ENCODE measurements at places on chromosomes 3 and 15.
A peak's percentile ranks its signal among the peaks of the same experiment; 100 is the strongest.

GRCh38 chr15:100705841-100706240 lies 103.5 kb downstream of the ASB7 start:
- DNase-seq: no peak

DNA sequence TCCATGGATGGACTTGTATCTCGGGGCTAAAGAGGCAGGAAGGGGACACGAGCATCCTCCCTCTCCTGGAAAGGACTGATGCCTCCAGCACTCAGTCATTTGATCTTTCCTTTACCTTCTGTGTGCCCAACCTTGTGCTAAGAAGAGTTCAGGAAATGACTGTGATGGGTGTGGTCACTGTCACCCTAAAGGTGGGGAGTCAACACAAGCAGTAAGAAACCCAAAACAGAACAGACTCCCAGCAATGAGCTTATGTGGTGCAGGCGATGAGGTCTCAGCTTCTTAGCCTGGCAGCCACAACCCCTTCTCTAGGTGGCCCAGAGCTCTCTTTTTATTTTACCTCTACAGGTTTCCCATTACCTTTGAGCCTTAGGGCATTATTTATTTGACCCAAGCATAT lies 3.8 kb downstream of the MPI start:
- DNase-seq: no peak

DNA sequence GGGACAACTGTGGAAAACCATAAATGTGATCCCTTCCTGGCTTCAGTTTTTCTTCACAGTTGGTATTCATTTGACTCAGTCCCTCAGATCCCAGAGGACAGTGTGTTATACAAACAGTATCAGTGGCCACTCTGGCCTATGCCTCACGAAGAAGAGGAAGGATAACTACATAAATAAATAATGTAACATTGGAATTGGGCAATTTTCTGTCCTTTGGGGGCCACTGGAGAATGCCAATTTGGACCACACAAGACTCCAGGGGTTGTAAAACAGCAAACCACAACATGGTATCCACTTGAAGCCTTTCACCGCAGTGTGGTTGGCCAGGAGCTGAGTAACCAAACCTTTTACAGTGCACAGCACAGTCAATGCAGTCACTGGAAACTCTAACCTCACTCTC lies 1077.0 kb downstream of the ROBO2 start:
- DNase-seq: no peak

GRCh38 chr3:126952261-126952982 lies 30.5 kb upstream of the PLXNA1 start:
- DNase-seq: no peak

- DNase-seq: no peak
Measured at GRCh38 chr15:66089049-66089448, 164.5 kb downstream of the MEGF11 start.

DNA sequence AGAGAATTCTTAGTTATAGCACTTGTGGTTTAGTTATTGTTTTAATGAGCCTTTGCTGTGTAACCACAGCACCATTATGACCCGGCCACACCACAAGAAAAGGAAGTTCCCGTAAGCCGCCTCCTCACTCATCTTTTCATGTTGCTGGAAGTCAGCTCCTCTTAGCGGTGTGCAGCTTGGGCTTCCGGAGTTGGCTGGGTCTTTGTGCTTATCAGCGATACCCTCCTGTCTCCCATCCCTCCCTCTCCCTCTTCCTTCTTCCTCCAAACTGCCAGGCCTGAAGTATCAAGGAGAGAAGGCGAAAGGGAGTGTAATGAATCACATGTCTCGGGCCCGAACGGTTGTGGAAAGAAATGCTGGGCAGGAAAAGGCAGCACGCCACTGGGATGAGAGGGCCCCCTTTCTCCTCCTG lies 353.5 kb downstream of the MCTP2 start:
- no peak for DNase-seq

DNA sequence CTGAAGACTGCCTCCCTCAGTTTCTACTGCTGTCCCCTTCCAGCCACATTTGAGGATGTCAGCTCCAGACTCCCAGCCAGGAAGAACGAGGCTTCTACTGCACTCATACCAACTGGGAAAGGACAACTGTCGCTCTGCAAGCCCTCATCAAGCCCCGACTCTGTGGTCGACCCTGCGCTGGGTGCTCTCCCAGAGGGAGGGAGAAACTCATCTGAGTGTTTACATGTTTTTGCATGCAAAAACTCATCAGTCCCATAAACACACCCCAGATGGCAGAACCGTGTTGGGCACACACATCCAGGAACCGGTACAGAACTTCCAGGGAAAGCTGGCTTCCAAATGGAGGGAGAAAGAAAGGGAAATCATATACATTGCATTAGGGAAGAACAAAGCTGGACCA lies 43.5 kb downstream of the ADAMTS17 start:
- DNase-seq: no peak

DNA sequence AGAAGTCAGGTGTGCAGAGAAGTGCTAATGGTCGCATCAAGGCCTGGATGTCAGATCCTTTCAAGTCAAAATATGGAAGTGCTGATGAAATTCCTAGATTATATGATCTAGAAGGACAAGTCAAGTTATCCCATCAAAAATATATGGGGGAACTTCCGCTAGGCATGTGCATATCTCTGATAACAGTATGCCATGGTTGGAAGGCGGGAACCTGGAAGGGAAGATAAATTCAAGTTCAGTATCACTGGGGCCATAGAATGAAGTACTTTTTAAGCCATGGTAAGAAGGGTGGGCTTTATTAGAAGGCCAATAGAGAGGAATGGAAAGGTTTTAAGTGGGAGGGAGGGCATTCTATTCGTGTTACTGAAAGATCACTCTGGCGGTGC lies 38.3 kb downstream of the MITF start:
- DNase-seq: no peak

- no peak for DNase-seq
Measured at GRCh38 chr15:39510001-39510701, 70.7 kb upstream of the THBS1 start.

DNA sequence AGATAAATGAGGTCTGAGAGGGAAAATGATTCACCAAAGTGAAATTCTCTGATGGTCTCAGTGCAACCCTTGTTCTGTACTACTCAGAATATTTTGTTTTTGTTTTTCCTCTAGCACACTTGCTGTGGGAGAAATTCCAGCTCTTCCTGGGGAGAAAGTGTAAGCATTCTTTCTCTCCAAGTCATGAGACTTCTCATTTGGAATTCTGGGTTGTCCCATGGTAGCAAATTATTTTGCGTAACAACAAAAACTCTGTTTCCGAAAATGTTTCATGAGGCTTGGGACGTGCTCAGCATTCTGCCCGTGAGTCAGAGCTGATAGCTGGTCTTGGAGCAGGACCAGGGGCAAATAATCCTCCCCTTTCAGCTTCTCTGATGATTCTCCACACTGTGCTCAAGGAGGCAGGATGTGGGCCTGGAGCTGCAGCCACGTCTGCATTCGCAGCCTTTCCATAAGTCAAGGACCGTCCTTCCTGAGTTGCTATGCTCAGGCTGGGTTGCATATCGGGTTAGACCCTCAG lies 70.3 kb downstream of the SENP2 start:
- DNase-seq: no peak

DNA sequence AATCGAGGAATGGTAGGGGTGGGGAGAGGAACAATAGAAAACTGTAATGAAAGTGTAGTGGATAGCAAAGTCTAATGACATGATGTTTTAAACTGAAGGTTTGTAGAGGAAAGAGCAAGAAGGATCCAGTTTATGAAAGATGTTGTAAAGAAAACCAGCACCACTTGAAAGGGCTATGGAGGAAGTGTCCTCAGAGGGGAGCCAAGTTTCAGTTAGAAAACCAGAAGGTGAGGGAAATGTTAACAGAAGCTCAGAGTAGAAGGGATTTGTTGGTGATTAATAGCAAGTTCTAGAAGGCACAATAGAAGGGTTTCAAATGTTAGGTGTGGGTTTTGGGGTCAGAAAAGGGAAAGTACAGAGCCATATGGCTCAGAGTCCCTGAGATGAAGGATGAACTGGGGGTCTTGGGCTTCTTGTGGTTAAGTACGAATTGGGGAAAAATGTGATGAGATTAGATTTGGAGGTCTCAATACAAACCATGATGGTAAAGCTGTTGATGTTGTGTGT lies 33.8 kb upstream of the LRRC58 start:
- DNase-seq: no peak

DNA sequence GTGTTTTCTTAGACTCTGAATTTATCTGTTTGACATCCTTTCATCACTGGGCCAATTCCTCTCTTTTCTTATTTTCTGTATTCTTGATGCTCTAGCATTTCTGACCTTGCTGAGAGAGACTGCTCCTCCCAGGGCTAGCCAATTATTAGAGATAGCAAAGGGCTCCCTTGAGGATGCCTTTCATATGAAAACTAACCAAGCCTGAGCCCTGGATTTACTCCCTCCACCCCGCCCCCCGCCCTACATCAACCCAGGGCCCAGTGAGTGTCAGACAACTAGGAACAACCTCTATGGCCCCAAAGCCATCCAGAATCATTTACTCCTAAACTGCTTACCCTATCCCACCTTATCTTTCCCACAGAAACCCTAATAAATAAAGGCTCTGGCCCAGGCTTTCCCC lies 69.7 kb upstream of the LARS2 start:
- no peak for DNase-seq

GRCh38 chr15:86685263-86685662 lies 605.6 kb downstream of the AGBL1 start:
- no peak for DNase-seq

- DNase-seq: no peak
Measured at GRCh38 chr3:126954141-126954842, 28.6 kb upstream of the PLXNA1 start.

- DNase-seq: no peak
Measured at GRCh38 chr15:101361418-101361817, 66.4 kb upstream of the SNRPA1 start.

DNA sequence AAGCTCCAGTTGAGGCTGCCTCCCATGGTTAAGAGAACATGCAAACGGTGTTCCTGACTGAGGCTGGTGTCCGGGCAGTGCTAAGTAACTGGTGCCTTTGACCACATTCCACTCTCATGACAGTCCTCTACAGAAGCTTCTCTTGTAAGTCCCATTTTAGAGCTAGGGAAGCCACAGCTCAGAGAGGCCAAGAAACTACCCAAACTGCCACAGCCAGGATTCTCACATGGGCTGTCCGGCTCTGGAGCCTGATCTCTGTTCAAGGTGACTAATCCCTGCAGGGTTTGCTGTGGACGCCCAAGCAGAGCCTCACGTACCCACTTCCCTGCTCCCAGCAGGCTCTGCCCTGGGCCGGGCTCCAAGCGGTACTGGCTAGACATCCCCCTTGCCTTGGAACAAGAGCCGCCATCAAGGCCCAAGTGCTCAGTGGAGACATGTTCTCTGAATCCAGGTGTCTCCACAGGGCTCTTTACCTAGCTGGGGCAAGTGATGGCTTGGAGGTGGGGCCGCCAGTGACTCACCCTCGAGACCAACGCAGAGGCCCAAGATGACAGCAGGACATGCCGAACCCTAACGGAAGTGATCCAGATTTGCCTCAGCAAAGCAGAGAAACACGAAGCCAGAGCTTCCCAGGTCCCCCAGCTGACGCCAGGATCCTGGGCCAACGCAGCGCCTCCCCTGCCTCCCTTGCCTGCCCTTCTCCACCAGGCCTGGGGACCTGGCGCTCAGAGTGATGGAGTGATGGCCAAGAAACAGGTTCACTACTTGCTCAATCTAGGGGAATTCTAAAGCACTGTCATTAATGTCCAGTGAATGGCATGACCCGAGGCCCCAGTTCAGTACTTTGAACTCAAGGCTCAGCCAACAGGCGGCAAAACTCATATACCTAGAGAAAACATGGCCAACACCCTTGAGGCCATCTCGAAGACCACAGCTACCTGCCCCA lies 24.4 kb downstream of the KLHL25 start:
- no peak for DNase-seq

GRCh38 chr3:150049317-150049716 lies 78.6 kb upstream of the PFN2 start:
- no peak for DNase-seq

DNA sequence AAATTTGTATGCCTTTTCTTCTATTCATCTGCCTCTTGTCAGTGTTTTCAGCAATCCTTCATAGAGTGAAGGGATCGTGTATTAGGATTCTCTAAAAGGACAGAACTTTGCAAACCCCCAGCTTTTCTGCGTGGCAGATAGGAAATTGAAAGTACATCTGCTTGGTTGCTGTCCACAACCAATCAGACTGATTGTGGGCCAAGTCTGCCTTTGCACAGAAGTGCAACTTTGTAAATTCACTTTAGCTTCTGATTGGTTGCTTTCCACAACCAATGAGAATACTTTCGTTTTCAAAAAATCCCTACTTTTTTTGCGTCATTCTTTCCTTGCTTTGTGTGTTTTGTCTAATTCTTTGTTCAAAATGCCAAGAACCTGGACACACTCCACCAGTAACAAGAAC lies 847.4 kb downstream of the FHIT start:
- DNase-seq: no peak

DNA sequence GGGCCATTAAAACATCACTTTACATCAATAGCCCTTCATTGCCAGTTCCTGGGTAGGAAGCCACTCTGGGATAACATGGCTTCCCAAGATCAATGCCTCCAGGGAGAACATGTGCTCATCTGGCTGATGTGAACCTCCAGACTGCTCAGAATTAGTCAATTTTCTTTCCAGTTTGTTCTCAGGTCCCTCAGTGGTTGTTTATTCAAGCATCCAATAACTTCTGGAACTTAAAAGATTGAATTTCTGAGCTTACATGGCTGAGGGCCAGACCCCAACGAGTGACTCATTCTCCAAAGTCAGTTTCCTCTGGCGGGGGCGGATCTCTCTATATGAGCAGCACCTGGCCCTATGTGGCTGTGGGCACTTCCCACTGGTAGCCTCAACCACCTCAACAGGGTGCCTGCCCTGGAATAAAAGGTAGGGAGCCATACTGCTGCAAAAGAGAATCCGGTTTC lies 34.0 kb downstream of the LYZL4 start:
- no peak for DNase-seq

- DNase-seq: no peak
Measured at GRCh38 chr3:39361252-39361927, 21.8 kb upstream of the SLC25A38 start.

DNA sequence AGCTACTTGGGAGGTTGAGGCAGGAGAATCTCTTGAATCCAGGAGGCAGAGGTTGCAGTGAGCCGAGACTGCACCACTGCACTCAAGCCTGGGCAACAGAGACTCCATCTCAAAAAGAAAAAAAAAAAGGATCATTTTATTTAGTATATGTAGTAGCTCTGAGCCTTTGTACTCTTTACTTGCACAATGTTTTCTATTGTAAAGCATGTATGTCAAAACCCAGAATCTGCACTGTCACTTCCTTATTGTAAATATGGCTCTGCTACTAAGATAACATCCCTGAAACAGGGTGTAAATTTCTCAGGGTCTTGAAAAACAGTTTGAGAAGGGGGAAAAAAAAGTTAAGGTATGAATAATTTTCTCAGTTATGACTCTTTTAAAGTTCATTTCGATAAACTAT lies 35.1 kb downstream of the SLMAP start:
- DNase-seq: peak; percentile 48

- no peak for DNase-seq
Measured at GRCh38 chr3:110940055-110940454, 131.6 kb upstream of the NECTIN3 start.

DNA sequence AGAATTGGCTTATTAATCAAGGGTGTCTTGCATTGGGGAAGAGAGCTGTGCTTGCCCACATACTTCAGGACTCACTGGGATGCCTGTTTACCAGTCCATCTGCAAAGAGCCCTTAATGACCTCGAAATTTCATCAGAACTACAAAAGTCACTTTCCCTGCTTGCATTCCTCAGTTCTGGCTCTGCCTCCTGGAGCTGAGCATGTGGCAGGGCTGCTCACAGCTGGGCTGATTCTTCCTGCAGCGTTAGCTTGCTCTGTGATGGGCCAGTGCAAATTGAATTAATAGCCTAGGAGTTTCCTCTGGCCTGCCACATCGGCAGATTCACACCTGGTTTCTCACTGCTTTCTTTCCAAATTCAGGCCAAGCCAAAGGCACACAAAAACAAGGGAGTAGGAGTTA lies 108.9 kb downstream of the DUT start:
- DNase-seq: no peak

Measured in large intestine (tissue), 12 donors.